ENCODE measurements at places on chromosomes 13 and 19. TPM values are rescaled to one million over a fixed set of nuclear protein-coding genes. Genes with fewer than 3 reads are reported as not detected.

CHMP2A gene
- total RNA-seq, result 81.5 TPM

LILRB2 gene
- not detected for total RNA-seq

ZNF723 gene
- total RNA-seq, result not detected

ICAM4 gene
- total RNA-seq, result not detected

SLC7A10 gene
- 0.98 TPM for total RNA-seq

POGLUT2 gene
- total RNA-seq, result 20.7 TPM

ZNF844 gene
- total RNA-seq, result 12.7 TPM

SHC2 gene
- total RNA-seq, result 159 TPM

MEX3D gene
- total RNA-seq, result 124 TPM

ZNF574 gene
- 19.3 TPM for total RNA-seq

ATP8A2 gene
- total RNA-seq, result 0.49 TPM

ADGRE3 gene
- total RNA-seq, result not detected

- peak; percentile 59 for DNase-seq
These were observed 3.4 kb downstream of the BBC3 start for GRCh38 chr19:47227352-47228167.

- no peak for DNase-seq
These were observed 1109.0 kb downstream of the UQCRFS1 start for GRCh38 chr19:28103921-28104320.

GRCh38 chr13:79791471-79792042 is 310.6 kb downstream of the NDFIP2 start:
- no peak for DNase-seq

GRCh38 chr19:40831502-40832430 is 18.5 kb downstream of the CYP2A6 start:
- no peak for DNase-seq

DNA sequence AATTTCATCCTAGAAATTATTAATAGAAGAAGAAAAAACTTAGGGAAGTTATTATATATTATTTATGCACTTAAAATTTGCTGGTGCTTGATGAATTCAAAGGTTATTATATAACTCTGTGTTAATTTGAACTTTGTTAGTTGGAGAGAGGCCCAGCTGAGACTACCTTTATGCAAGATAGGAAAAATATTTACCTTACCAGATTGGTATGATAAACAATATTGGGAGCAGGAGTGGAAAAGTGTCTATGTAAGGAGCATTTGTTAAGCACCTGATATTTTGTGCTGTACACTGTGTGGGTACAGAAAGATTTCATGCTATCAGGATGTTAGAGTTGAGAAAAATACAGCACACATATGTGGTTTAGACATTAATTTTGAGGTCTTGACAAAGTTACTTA is 357.2 kb downstream of the OXGR1 start:
- DNase-seq, result no peak

DNA sequence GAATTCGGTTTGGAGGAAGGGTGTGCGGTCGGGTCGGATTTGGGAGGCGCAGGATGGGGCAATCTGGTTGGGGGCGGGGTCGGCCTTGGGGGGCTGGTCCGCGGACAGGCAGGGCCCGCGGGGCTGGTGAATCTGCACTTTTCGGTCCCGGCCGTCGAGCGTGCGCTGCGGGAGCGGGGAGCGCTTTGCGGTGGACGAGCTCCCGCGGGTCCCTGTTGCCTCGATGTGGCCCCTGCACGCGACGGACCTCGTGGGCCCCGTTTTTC is 11.9 kb downstream of the PEAK3 start:
- DNase-seq, result no peak

- DNase-seq, result no peak
These were observed 43.2 kb downstream of the BBC3 start for GRCh38 chr19:47187797-47188196.

- DNase-seq, result no peak
These were observed 10.6 kb downstream of the NANOS3 start for GRCh38 chr19:13887517-13887916.

GRCh38 chr13:97403893-97404750 is 29.8 kb upstream of the RAP2A start:
- no peak for DNase-seq

DNA sequence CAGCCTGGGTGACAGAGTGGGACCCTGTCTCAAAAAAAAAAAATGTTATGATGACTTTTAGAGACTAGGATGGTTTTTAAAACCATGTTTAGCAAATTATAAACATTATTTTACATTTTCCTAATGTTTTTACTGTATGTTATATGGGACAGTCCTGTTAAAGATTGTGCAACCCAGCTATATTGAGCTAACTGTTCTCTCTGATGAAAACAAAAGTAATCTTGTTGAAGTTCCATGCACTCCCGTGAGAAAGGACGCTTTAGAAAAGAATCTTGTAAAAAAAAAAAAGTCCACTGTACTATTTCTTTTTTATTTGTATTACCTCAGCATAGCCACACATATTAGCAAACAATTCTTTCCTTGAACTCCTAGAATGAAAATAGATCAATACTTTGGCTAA is 451.2 kb downstream of the DCT start:
- no peak for DNase-seq

DNA sequence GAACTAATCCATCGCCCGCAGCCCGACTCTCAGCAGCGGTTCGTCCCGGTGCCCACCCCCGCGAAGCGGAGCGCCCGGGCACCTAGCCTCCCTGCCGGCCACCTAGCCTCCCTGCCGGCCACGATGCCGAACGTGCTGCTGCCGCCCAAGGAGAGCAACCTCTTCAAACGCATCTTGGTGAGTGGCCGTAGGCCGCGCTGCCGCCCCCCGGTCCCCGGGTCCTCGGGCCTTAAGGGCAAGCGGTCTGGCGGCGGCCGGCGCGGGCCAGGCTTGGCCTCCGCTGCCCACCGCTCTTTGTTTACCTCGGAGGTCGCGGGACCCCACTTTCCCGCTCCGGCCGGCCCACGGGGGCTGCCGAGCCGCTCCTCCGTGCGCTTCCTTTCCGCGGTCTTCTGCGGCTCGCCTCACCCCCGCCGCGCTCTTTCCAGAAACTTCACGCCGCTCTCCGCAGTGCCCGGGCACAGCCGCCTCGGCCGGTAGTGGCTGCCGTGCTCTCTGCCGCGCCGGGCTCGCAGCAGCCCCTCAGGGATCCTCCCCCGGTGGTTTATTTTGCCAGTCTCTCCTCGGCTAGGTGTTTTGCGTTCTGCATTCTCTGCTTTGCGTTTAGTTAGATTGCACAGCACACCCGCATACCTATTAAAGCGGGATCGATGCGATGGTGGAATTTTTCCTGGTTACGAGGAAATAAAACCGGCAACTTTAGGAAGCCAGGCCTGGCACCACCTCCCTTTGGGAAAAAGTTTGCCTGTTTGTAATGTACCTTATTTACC is 524 bp downstream of the NAA16 start:
- DNase-seq, result peak; percentile 19

DNA sequence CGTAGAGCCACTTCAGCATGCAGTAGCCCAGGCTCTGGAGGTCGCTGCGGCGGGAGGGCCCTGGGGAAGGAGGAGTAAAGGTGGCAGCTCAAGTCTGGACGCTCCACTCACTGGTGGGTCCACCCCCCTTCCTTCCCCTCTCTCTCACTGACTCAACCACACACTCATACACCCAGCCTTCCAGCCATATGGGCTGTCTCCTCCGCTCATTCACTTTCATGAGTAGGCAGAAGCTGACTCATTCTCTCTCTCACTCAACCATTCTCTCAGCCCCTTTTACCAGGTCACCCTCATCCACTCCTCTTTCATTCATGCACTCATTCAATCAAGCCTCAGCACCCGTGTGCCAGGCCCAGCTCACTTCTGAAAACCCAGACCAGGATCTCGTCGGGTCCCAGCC is 27.5 kb upstream of the SIGLEC11 start:
- DNase-seq, result no peak

DNA sequence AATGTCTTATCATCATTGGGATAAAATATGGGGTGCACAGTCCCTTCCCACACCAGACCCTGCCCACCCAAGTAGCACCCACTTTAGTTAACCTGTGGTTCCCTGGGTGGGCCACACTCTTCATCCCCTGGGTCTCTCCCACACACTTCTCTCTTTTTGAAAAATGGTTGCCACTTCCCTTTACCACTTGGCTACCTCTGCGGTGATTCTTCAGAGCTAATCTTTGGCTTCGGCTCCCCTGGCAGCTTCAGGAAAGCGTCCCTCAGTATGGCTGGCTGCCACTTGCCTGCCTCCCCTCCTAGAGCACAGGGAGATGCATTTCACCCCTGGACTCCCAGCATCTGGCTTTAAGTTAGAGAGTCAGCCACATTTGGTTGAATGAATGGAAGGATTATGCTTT is 18.2 kb downstream of the CCNA1 start:
- DNase-seq, result no peak

DNA sequence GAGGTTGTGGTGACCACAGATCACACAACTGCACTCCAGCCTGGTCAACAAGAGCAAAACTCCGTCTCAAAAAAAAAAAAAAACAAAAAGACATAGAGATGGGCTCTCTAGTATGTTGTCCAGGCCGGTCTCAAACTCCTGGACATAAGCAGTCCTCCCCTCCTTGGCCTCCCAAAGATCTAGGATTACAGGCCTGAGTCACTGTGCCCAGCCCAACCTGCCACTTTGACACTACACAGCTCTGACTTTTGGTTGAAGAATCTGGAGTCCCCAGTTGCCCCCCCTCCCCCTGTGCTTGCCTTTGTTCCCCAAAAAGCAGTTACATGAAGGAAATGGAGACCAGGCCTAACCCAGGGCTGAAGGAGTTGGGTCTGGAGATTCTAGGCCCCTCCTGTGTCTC is 12.9 kb downstream of the CARM1 start:
- DNase-seq, result no peak

GRCh38 chr13:35733827-35734226 is 257.3 kb upstream of the MAB21L1 start:
- DNase-seq, result no peak

DNA sequence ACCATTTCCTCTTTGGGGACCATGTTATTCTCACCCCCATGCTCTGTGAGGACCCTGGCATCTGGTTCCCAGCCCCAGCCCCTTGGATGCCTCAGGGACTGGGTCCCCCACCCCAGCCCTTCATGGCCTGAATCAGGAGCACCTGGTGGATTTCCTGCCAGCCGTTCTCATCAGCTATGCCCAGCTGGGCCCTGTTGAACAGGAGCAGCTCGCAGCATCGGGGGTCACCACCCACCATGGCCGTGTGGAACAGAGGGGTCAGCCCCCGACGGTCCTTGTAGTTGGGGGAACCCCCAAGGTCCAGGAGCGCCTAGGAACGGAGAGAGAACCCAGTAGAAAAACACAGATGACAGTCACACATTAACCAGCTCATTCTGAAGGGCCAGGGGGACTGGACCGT is 7.8 kb downstream of the SHANK1 start:
- DNase-seq, result no peak

DNA sequence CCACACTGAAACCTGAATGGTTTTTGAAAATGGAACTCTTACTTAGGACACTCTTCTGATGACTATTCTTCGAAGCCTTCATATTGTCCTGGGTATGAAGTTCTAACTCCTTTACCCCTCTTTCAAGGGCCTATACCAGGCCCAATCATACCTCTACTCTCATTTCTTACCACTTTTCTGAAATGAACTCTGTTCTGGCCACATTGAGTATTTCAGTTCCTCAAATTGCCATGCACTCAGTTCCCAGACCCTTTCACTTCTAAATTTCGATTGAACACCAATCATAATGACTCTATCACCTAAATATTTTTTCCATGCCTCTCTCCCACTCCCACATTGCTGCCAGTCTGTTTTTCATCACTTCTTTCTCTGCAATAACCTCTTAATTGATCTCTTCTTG is 53.7 kb downstream of the LACC1 start:
- DNase-seq, result no peak

DNA sequence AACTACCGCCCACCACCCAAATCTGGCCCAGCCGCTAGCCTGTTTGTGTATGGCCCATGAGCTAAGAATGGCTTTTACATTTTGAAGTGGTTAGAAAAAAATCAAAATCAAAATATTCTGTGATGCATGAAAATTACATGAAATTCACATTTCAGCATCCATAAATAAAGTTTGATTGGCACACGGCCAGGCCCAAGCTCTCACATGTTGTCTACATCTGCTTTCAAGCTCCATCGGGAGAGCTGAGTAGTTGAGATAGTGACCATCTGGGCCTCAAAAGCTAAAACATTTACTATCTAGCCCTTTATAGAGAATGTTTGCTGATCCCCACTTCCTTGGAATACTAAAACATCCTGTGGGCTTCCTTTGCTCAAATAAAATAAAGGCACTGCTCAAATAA is 14.5 kb downstream of the RFX2 start:
- DNase-seq, result no peak

DNA sequence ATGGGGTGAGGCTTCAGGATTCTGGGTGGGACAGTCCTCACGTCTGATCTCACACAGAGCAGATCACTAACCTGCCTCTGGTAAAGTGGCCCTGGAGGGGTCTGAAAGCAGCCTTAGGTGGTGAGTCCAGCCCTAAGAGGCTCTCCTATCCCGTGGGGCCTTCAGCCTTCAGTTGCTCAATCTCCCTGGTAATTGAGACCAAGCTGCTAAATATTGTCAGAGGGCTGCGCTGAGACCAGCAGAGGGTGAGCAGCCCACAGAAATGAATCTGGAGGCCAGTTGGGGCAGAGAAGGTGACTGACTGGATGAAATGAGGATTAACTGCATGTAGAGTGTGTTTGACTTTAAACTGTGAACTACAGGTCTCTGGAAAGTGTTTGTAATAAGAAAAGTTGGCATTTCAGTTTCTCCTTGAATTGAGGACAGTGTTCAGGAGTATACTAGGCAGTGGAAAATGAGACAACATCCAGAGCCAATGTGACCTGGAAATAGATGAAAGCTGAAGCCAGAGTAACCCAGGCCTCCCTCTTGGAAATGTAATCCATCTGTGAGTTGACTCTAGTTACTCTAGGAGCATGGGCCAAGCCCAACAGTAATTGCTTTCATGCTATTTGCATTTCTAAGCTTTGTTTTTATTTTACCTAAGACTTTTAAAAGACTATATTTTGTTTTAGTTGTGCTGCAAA is 14.3 kb upstream of the HSPH1 start:
- DNase-seq, result no peak

DNA sequence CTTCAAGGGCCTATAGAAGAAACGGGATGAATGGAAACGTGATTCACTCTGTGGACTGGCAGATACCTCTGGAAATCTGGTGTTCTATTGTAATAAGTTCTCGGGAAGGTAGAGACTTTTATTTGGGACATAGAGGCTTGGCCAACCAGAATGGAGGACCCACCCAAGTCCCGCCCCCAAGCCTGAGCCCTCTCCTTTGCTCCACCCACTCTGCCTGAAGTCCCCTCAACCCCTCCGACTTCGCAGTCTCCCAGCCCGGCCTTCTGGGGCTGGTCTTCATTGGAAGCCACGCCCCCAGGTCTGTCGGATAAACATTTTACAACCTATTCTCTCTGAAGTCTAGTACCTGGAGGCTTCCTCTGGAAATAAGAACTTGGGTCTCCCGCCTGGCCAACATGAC is 16.9 kb downstream of the FBXL12 start:
- no peak for DNase-seq

GRCh38 chr19:45547211-45547770 is 37.3 kb downstream of the OPA3 start:
- DNase-seq, result no peak
